ENCODE measurements at places on chromosomes 12 and 14. TPM values are rescaled to one million over a fixed set of nuclear protein-coding genes. Genes with fewer than 3 reads are reported as not detected.

GRCh38 chr14:29905543-29905942, 22.1 kb downstream of the PRKD1 start:
- no peak for DNase-seq

- no peak for DNase-seq
Measured at GRCh38 chr12:66637699-66638301, 41.1 kb downstream of the GRIP1 start.

Gene ASPG
- polyA plus RNA-seq: 0.13 TPM

DNA sequence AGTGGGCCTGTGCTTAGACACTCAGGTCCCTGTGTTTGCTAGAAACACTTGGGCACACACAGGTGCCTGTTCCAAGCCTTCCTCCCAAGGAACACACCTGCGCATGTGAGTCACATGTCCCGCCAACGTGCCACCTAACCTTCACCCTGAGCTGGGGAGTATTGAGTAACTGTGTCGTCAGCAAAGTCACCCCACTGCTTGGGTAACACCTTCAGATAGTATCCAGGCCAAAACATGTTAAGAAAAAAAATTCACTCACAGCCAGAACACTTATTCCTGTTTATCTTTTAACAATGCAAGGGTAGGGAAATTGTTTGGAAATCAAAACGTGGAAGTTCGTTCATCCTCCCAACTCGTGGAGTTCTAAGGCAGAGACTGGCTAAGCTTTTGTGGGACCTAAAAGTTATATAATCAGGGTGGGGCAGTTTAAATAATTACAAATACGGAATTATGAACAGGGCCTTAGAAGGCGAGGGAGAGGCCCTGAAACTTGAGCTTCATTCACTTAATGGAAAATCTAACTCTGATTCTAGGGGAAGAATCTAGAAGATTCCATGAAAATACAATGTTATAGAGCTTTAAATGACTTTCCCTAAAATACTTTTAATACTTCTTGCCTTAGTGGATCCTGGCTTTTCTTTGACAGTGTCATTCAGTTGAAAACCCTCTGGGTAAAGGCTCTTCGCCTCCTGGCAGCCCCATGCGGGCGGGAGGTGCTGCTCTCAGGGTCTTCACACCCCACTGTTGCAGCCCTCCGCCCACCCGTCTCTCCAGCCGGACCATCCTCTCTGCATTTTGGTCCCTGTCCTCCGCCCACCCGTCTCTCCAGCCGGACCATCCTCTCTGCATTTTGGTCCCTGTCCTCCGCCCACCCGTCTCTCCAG, 30.3 kb upstream of the ADIPOR2 start:
- DNase-seq: peak; percentile 22

DNA sequence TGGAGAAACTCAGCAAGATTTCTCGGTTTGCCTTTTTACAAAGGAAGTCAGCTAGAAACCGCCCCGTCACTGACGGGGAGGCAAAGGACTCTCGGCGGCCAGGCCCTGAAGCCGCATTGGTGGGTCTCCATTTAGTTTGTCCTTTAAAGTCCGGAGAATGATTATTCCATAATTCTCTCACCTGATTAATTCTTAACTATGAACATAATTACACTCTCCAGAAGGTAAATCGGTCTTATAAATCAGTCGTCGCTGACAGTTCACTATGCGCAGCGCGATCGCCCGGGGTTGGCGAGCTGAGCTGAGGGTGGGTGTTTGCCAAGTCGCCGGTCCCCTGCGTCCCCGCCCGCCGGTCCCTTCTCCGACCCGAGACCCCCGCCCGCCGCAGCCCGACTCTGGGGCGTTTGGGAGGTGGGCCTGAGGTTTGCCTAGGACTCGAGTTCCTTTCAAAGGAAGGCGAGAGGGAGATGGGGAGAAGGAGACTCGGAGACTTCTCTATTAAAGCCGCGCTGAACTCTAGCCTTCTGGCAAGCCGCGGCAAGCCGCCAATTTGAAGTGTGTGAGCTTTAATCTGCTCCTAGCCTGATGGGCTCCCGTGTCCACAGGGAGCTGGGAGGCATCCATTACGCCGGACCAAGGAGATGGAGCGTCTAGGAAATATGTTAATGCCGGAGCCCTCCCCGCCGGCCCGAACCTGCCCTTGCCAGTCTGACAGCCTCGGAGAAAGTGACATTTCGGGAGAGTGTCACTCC, 392.9 kb downstream of the NOVA1 start:
- no peak for DNase-seq

Gene MIPOL1
- polyA plus RNA-seq: 5.2 TPM

DNA sequence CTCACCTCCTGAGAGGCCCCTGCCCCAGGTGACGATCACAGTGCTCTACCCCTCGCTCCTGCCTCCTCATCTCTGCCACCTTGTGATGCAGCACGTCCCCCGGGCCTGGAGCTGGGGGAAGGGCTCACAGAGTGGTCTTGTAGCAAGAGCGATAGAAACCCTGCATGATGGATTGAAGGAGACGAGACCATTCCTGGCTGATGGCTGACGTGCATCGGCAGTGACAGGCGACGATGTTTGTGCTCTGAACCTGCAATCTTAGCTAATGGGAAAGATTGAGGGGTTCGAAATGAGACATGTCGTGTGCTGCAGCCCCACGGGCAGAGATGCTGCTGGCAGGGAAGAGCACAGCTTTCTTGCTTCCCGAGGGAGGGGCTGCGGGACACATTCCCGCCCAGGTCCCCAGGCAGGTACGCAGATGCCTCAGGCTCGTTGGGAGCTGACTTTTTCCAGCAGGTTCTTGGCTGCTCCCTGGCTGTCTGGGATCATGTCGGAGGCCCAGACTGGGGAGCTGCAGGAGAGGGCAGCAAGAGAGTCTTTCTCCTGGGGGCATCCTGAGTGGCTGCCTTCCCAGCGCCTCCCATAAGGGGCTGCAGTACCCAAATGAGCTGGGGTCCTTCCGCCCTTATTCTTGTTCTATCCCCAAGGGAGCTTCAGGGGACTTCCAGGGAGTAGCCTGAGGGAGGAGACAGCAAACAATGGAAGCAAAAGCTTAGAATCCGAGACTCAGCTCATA, 38.7 kb upstream of the GPATCH2L start:
- DNase-seq: no peak

DNA sequence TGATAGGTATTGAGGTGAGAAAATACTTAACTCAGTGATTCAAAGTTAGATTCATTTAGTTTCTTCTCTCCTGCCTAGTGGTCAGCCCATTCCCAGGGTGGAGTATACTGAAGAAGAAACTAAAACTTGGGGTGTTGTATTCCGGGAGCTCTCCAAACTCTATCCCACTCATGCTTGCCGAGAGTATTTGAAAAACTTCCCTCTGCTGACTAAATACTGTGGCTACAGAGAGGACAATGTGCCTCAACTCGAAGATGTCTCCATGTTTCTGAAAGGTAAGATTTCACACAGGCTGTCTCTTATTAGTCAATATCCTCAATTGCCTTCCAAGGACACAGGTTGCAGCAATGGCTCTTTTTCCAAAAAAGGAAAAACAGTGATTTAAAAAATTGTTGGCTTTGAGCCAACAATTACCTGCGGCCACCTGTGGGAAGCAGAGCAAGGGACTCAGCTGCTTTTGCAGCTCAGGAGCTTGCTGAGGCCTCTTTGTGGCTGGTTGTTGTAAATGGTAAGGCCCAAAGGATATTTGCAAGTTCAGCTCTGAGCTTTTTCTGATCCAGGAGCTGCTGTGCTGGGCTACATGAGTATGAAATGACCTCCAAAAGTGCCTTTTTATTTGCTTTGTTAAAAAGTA, 33.9 kb downstream of the TPH2 start:
- DNase-seq: no peak

- DNase-seq: no peak
Measured at GRCh38 chr12:64779354-64779974, 20.3 kb upstream of the GNS start.

Gene TGFB3
- 1.3 TPM for polyA plus RNA-seq

- DNase-seq: peak; percentile 57
Measured at GRCh38 chr12:44015333-44015941, 179.6 kb downstream of the TMEM117 start.

DNA sequence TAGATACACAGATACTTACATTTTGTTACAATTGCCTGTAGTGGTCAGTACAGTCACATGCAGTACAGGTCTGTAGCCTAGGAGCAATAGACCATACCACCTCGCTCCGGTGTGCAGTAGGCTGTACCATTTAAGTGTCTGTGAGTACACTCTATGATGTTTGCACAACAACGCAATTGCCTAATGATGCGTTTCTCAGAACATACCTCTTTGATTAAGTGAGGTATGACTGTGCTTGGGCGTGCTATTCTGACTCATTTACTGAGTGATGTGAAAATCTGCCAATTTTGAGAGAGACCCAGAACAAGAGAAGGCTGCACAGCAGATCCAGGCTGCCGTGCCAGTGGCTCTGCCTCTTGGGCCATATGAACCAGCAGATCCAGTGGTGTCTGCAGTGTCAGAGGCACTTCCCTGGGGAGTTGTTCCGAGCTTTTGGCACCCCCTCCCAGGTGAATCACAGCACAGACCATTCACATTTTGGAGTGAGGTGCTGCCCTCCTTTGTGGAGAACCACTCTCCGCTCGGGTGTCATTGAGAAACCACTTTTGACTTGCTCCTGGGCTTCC, 20.4 kb downstream of the DLK1 start:
- DNase-seq: peak; percentile 51

Gene OR4E2
- polyA plus RNA-seq: not detected

- DNase-seq: no peak
Measured at GRCh38 chr12:20345866-20346265, 22.5 kb upstream of the PDE3A start.

- DNase-seq: no peak
Measured at GRCh38 chr12:75508159-75508558, 3.2 kb downstream of the KRR1 start.

- DNase-seq: no peak
Measured at GRCh38 chr14:106129274-106129673, 602.9 kb downstream of the TMEM121 start.

- DNase-seq: no peak
Measured at GRCh38 chr14:52267501-52268278, at the start of gene PTGDR. PTGDR (plus strand) TSS chr14:52267698; CDS start chr14:52267815, 117 bp downstream.

- no peak for DNase-seq
Measured at GRCh38 chr12:21438643-21439042, 1.2 kb downstream of the PYROXD1 start.

GRCh38 chr14:70555890-70556289, 21.1 kb upstream of the ADAM20 start:
- no peak for DNase-seq

DNA sequence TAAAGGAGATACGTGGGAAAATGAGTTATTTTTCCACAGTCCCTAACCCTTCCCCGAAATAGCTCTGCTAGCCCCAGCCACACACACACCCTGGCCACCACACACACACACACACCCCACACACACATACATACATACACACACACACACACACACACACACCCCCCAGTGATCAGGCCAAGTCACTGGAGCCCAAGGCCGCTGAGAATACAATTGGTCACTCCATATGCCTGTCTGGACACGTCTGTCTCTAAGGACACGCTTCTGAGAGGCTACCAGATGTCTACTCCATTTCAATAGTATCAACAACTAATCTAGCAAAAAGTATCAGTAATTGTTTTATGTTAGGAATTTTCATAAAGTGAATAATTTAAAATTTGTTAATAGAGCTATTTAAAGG, 13.0 kb upstream of the DIABLO start:
- DNase-seq: no peak

DNA sequence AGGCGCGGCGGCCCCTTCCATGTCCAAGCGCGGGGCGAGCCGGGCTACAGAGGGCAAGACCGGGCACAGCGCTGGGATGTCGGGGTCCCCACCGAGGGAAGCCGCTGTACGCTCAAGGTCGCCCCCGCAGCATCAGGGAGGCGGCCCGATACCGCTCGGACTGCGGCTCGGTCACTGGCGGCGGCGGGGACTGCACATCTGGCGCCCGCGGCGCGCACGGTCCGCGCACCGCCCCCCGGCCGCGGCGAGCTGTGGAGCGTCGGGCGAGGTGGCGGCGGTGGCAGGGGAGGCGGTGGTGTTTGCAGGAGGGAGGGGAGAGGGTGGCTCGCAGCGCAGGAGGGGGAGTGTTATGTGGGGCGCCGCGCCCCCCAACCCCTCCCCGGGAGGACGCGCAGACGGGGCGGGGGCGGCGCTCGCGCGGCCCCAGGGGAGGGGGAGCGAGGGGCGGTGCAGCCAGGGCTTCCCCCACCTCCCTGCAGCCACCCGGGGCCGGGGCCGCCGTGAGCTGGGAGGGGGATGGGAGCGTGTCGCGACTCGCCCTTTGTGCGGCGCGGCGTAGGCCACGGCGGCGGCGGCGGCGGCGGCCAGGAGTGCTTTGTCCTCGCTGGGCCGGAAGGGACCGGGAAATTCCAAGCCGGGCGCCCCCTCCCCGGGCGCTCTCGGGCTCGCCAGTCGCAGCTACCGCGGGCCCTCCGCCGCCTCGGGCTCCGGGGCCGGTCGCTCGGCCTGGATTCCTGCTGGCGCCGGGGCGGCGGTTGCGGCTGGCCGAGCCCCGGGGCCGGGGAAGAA, at the start of gene NUAK1:
Gene NUAK1, minus strand, starts transcription at position 322 of the 789 bp plus-strand sequence. Its CDS starts 301 bp downstream, at position 21.
- DNase-seq: peak; percentile 66

Gene EIF2B1
- polyA plus RNA-seq: 37.9 TPM

GRCh38 chr12:4486980-4487379, 41.4 kb upstream of the FGF6 start:
- no peak for DNase-seq
